ENCODE measurements at places on chromosomes 4 and X.
A peak's percentile ranks its signal among the peaks of the same experiment; 100 is the strongest.

DNA sequence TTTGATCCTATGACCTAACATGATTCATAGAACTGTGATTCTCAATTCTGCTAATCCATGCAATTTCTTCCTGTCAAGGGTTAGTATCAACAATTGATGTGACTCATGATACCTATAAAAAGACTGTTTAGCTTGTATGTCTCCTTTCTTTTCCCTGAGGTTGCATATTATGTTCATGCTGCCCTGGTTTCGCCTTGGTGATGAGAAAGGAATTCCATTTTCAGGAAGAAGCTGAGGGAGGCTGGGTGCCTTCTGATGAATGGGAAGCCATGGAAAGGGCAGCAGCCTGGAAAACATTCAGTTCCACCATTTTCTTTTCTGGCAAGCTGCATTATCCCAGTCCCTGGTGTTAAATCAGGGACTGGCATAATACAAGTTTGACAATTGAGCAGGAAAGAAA, 976.5 kb downstream of the RPA4 start:
- DNase-seq: no peak

- peak; percentile 79 for DNase-seq
These were observed 212.5 kb downstream of the PRDM5 start for GRCh38 chr4:120709991-120710390.

GRCh38 chrX:105463473-105463872, 243.0 kb upstream of the TEX13A start:
- DNase-seq: peak; percentile 18

DNA sequence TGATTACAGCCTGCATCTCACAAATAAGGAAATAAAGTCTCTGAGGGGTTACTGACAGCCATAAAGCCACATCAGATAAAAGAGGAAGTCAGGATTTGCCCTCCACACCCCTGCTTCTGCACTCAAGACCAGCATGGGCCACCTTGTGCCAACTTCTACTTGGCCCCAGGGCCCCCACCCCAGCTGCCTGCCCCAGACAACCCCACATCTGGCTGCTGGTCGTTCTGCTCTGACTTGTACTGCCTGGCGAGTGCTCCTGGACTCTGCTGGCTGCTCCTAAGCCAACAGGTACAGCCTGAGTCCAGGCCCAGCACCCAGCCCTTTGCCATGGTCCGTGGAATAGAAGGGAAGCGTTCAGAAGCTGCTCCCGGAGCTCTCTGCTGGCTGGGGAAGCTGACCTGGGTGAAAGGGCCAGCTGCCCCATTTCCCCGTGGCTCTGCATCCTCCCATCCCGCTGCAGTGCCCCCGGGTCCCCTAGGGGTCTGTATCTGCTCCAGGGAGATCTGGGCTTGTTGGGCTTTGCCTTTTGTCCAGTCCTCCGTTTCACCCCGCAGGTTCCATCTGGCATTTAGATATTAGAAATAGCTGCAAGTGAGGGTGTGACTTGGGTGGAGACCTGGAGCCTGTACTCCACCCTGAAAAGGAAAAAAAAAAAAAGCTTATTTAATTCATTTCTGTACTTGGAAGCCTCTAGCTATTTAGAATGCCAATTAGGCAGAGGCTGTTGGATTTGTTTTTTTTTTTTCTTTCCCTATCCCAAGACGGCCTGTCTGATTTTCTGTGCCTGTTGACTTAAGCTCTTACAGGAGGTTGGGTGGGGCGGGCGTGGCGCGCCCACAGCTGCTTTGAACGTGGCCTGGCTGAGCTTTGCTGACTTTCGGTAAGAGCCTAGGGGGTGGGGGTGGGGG, 194.7 kb downstream of the PTTG2 start:
- DNase-seq: peak; percentile 88

DNA sequence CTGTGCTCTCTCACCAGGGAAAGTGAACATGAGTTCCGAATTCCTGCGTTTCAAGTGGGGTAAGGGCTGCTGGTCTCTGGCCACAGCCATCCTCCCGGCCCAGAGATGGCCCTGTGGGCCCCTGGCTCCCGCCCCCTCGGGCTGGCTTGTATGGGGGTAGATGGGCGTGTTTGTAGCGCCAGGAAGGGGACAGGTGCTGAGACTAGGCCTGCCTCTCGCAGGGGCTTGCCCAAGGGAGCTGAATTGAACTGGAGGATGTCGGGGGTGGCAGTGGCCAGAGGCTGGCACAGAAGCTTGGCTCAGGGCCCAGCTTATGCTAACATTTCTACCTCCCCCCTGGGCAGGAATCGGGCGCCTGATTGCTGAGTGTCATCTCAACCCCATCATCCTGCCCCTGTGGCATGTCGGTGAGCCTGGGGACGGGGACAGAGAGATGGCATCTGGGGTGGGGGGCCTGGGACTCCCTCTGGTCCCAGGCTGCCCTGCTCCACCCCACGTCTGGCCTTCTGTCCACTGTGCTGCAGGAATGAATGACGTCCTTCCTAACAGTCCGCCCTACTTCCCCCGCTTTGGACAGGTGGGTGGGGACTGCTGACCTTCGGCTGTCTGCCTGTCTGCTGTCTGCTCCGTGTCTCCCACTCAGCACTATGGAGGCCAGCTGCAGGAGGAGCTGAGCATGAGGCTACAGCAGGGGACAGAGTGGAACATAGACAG, 8.5 kb downstream of the TAFAZZIN start:
- no peak for DNase-seq

DNA sequence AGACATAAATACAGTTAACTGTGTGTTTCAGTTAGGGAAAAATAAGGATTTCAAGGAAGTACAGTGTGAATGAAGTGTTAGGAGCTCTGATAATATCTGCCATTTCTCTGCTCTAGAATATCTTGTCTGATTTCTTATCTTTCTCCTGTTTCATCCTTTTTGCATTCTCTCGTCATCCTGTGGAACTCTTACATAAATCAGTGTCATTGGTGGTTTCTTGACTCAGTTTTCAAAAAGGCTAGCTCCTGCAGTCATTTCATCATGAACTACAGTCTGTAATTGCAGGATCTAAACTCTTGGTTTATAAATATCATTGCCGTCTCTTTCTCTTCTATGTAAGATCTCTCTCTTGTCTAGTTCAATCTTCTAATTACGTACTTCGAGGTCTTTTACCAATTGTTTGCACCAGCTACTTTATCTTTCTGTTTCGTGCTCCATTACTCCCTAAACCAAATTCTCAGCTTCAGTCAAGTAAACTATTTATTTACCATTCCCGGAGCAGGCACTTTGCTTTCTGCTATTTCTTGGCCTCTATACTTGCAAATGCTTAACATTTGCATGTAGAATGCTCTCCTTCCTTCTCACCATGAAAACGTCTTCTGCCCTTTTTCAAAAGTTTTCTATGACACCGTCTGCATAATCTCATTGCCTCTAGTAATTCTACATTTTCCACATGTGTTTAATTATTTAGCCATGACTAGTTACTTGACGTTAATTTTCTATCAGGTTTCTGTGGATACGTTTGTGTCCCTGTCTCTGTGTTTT, 294.0 kb downstream of the TENM3 start:
- DNase-seq: no peak

DNA sequence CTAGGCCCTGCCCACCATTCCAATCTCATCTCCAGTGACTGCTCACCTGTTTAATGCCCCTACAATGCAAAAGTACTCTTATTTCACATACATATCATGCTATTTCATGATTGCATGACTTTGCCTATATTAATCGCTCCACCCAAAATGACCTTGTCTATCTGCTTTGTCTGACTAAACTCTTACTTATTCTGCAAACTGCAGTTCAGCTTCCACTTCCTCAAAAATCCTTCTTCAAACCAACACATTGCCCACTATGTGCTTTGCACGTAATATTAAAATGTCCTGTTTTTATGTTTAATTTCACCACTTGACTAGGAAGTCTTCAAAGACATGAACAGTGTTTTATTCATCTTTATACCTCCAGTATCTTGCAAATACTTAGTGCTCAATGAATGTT, 229.6 kb downstream of the OPHN1 start:
- no peak for DNase-seq

All from fibroblast of the aortic adventitia (primary cell).